Stimulated activated CD4-positive, alpha-beta T cell treated with anti-CD3 and anti-CD28 coated beads, Interleukin-15, amount 100 ng/mL, for 24 hours (primary cell): ENCODE measurements at places on chromosomes 4 and X.

GRCh38 chr4:2650276-2650675 is 105.9 kb downstream of the TNIP2 start:
- no peak for DNase-seq

GRCh38 chrX:155876704-155877103 is 4.4 kb upstream of the VAMP7 start:
- no peak for DNase-seq

GRCh38 chr4:144450526-144450925 is 195.4 kb upstream of the HHIP start:
- DNase-seq = no peak

DNA sequence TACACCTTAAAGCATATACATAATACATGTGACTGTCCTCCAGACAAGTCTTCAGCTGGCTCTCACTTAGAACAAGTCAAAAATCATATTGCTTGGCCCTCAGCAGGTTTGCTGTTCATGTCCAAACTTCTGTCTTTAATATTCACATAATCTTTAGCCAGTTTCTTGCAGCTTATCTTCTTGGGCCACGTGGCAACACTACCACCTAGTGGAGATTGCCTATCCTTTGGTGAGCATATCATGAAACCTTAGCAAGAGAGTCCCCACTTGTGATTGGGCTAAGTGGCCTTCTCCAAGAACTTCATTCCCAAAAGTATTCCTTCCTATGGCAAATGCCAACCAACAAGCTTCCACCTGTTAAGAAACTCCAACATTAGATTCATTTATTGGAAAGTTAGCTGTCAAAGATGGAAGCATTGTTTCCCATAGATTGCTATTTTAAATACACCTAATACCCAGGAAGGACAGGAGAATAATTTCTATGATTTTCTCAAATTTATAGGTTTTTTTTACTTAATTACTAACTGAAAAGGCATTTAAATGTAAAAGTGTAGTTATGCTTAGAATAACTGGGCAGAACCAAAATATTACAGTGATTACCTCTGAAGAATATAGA is 231.9 kb upstream of the INTU start:
- peak; percentile 59 for DNase-seq

- DNase-seq = peak; percentile 61
These were observed 500 bp downstream of the GAR1 start for GRCh38 chr4:109816082-109816442.

- DNase-seq = no peak
These were observed 59.2 kb upstream of the TMEM164 start for GRCh38 chrX:109943740-109944092.

DNA sequence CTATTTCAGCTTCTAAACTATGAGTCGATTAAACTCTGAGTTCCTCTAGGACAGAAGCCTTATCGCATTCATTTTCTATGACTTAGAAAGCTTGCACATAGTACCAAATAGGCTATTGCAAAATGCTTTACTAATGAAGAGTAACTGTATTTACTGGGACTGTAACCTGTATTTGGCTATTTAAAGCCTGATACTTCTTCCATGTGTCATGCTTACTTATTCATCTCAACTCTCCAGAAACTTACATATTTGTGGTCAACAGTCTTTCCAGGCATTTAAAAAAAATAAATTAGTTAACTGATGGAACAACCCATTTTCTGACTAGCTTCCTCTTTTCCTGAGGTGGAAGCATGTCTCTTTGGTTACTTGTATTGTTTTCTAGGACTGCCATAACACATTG is 467.9 kb downstream of the PCDH11X start:
- DNase-seq = no peak

GRCh38 chr4:125387770-125388169 is 73.0 kb downstream of the FAT4 start:
- DNase-seq = no peak

DNA sequence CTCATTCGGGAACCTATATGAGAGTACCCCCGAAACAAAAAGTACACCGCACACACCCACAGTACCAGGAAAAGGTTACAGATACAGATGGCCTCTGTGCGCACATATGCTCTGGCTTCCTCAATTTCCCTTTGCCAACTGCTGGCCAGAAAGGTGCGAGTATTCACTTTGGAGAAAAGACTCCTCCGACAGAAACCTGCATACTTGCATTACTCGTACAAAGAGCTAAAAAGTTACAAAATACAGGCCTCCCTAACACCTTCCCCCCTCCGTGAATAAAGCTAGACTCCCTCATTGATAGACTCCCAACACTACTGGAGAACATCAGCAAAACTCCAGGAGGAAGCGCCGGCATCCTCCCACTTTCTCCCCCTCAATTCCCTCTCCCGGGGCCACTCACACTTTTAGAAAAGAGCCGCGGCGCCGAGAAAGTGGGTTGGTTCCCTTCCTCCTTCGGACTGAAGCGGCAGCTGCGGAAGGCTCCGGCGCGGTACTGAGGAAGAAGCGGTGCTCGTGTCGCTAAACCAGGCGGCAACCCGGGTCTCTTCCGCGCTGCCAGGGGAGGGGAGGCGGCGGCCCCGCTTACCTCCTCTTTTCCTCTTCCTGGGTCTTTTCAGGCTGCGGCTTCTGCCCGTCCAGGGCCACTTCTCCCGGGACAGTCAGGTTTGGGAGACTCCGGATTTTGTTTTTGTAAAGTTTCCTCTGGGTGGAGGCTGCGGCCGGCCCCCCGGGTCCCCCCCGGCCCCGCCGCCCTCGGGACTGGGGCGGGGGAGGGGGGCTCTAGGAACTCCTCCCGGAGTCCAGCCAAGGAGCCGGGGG is 1.1 kb downstream of the FBXW7 start:
- peak; percentile 67 for DNase-seq
